HCT116 (cell line): ENCODE measurements at places on chromosomes 11 and 22. TPM values are rescaled to one million over a fixed set of nuclear protein-coding genes. Genes with fewer than 3 reads are reported as not detected.

- no peaks in the 10 kb centered on the region for H3K36me3 ChIP-seq
- no peak overlapping the region for H3K4me3 ChIP-seq
These were observed 227.7 kb upstream of the TENM4 start for GRCh38 chr11:79668575-79668974.

GRCh38 chr11:47924184-47924691 lies 56.1 kb upstream of the PTPRJ start:
- DNase-seq = peak; percentile 41
- H3K27me3 ChIP-seq = no peaks in the 10 kb centered on the region
- peak overlapping the region; percentile 64 for H3K27ac ChIP-seq

MOV10L1 gene
- total RNA-seq = not detected

ANGPTL5 gene
- total RNA-seq = not detected

GRCh38 chr11:44559207-44559939 lies 6.1 kb upstream of the CD82 start:
- H3K27ac ChIP-seq = no peak overlapping the region
- no peaks in the 10 kb centered on the region for H3K27me3 ChIP-seq
- no peaks in the 10 kb centered on the region for H3K36me3 ChIP-seq
- no peak for DNase-seq
- H3K4me3 ChIP-seq = no peak overlapping the region

- no peaks in the 10 kb centered on the region for H3K27me3 ChIP-seq
- no peak overlapping the region for H3K27ac ChIP-seq
- no peak overlapping the region for H3K4me3 ChIP-seq
- H3K36me3 ChIP-seq = no peaks in the 10 kb centered on the region
- H3K4me1 ChIP-seq = no peaks in the 10 kb centered on the region
These were observed 114.8 kb downstream of the GRM5 start for GRCh38 chr11:88950975-88951374.

- H3K4me1 ChIP-seq = no peaks in the 10 kb centered on the region
- DNase-seq = no peak
- H3K36me3 ChIP-seq = no peaks in the 10 kb centered on the region
- no peak overlapping the region for H3K27ac ChIP-seq
These were observed 18.8 kb upstream of the SLCO2B1 start for GRCh38 chr11:75132080-75132479.

DNA sequence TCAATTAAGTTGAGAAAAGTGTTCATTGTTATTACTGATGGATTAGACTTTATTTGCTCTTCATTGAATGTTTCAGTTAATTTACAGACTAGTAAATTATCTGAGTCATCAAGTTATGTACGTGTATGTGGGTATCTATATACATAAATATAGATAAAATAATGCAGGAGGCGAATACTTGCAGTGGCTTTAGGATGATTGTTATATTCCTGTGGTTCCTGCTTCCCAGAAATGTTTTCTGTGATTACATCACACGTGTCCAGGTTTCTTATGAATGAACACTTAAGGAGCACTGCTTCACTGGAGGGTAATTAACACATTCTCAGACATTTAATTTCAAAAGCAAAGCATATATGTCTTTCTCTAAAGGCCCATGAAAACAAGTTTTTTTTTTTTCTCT lies 28.4 kb downstream of the YAP1 start:
- no peaks in the 10 kb centered on the region for H3K27me3 ChIP-seq
- no peak for DNase-seq
- H3K4me1 ChIP-seq = peaks cover 24% of the 10 kb centered on the region
- peak overlapping the region; percentile 9; the same call in 1 of the 2 replicates for H3K27ac ChIP-seq
- H3K36me3 ChIP-seq = no peaks in the 10 kb centered on the region

FXYD6 gene
- total RNA-seq = 2.5 TPM

DNA sequence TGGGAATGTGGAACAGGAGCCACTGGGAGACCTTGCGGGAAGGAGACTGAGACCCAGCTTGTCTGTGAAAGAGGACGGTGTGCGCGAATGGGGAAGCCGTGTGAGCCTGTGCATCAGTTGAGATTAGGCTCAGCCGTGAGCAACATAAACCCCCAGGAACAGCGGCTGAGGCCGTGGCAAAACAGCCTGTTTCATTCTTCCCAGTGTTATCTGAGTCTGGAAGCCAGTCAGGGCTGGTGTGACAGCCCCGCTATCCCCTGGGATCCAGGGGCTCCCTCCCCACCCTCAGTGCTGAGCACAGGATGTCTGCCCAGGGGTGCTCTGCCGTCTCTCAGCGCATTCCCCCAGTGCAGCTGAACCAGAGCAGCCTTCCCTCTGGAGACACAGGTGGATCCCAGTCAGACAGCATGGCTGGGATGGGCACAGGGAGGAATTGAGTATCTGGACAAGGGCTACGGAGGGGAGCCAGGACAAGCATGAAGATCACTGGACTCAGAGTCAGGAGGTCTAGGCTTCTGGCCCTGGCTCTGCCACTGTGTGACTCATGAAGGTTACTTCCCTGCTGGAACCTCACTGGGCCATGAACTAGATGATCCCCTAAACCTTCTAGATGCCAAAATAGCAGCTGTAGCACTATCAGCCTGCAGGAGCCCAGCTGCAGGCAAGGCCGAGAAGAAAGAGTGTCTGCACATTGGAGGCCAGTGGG lies 8.6 kb downstream of the OAF start:
- no peak overlapping the region for H3K27ac ChIP-seq
- 0 out of 2 replicates have a peak, but pooled peaks cover 2% of the 10 kb centered on the region for H3K4me1 ChIP-seq
- H3K27me3 ChIP-seq = no peaks in the 10 kb centered on the region
- H3K4me3 ChIP-seq = no peak overlapping the region
- DNase-seq = no peak

GRCh38 chr22:32539631-32540421 lies 65.2 kb downstream of the FBXO7 start:
- no peaks in the 10 kb centered on the region for H3K4me1 ChIP-seq
- peaks cover 32% of the 10 kb centered on the region for H3K27me3 ChIP-seq
- H3K4me3 ChIP-seq = no peak overlapping the region
- no peak for DNase-seq

- H3K36me3 ChIP-seq = peaks cover 24% of the 10 kb centered on the region; the same call in 1 of the 2 replicates
- H3K27ac ChIP-seq = no peak overlapping the region
- H3K27me3 ChIP-seq = no peaks in the 10 kb centered on the region
- no peak overlapping the region for H3K4me3 ChIP-seq
- DNase-seq = no peak
These were observed 2.8 kb downstream of the ZNHIT2 start for GRCh38 chr11:65114538-65115171.

TBX1 gene
- 3.9 TPM for total RNA-seq
